ENCODE measurements at places on chromosomes 11 and 22.

- peak; percentile 62 for DNase-seq
These were observed 1.7 kb downstream of the HPX start for GRCh38 chr11:6438979-6439571.

DNA sequence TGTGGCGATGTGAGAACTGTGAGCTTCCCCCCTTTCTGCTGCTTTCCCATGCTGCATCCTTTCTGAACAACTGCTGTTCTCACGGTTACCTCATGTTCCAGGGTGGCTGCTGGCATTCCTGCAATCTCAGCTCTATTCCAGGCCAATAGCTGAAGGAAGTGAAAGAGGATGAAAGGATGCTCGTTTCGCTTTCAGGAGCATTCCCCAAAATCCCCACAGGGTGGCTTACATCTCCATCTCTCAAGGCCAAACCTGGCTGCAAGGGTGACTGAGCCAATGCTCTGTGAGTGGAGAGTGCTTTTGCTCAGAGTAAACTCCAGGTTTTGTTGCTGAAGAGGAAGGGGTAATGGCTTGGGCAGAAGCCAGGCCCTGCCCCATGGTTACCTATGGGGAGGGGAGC lies 848.2 kb downstream of the BRD1 start:
- peak; percentile 19 for DNase-seq

DNA sequence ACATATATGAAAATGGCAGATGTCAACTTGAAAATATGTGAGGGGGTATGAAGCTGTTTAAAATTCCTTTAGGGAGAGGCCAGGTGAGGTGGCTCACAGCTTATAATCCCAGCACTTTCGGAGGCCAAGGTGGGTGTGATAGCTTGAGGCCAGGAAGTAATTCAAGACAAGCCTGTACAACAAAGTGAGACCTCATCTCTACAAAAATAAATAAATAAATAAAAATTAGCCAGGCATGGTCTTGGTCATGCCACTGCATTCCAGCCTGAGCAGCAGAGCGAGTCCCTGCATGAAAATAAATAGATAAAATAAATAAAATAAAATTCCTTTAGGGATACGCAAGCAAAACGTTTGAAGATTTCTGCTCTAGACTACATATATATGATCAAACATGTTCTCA lies 38.1 kb upstream of the FAM181B start:
- DNase-seq, result no peak

- DNase-seq, result no peak
These were observed 49.3 kb upstream of the CLPB start for GRCh38 chr11:72483412-72484186.

GRCh38 chr11:76635991-76636738 lies 34.4 kb downstream of the LRRC32 start:
- no peak for DNase-seq

DNA sequence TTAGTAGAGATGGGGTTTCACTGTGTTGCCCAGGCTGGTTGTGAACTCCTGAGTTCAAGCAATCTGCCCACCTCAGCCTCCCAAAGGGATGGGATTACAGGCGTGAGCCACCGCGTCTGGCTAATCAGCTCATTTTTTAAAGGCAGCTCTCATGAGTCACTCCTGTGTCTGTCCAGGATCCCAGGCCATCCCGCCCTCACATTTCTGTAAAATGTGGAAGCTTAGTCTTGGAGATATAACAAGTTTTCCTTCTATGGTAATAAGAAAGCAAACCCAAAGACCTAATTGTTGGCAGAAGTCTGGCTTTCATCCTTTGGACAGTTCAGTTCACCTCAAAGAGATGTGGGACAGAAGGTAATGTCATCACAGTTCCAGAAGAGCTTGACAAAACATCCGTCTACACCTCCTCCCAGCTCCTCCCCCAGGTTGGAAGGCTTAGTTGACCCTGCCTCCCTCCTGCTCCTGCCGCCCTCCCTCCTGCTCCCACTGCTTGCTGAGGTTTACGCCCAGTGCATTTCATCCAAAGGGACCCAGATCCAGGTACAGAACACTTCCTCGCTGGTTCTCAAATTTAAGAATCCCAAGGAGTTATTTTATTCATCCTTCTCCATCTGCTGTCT lies 6.4 kb downstream of the DRD2 start:
- no peak for DNase-seq

GRCh38 chr11:119169282-119169719 lies 776 bp downstream of the NLRX1 start:
- DNase-seq, result no peak

- no peak for DNase-seq
These were observed 30.6 kb upstream of the TSKU start for GRCh38 chr11:76752321-76753143.

DNA sequence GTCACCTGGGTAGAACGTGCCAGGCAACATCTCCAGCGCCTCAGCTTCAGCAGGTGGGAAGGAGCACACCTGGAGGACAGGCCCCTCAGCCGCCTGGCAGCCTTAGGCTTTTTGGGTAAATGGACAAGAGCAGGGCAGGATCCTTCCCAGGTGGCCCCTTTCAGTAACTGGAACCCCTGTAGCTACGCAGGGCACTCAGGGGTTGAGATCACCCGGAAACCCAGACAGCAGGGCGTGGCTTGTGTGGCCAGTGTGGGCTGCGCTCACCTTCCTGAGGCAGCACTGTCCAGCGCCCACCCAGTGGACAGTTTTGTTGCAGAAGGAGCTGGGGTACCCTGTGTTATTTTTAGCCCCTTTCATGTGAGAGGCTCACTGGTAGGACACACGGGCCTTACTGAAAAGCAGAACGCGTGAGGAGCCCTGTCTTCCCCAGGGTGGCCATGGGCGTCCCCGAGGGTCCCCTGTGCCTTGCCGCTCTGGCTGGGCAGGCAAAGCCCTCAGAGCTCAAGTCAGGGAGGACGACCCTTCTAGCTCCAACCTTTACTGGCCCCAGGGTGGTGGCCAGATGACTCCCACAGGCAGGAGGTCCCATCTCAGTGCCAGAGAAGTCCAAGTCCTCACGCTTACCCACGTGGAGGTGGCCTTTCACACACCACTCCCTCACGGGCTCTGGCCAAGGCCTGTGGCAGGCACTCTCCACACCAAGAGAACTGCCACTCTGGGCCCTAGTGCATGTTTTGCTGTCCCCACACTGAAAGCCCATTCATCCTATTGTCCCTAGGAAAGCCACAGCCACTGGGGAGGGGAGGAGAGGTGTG lies 75.8 kb downstream of the CTTN start:
- DNase-seq, result no peak

GRCh38 chr22:43392385-43392989 lies 19.3 kb upstream of the MPPED1 start:
- no peak for DNase-seq

DNA sequence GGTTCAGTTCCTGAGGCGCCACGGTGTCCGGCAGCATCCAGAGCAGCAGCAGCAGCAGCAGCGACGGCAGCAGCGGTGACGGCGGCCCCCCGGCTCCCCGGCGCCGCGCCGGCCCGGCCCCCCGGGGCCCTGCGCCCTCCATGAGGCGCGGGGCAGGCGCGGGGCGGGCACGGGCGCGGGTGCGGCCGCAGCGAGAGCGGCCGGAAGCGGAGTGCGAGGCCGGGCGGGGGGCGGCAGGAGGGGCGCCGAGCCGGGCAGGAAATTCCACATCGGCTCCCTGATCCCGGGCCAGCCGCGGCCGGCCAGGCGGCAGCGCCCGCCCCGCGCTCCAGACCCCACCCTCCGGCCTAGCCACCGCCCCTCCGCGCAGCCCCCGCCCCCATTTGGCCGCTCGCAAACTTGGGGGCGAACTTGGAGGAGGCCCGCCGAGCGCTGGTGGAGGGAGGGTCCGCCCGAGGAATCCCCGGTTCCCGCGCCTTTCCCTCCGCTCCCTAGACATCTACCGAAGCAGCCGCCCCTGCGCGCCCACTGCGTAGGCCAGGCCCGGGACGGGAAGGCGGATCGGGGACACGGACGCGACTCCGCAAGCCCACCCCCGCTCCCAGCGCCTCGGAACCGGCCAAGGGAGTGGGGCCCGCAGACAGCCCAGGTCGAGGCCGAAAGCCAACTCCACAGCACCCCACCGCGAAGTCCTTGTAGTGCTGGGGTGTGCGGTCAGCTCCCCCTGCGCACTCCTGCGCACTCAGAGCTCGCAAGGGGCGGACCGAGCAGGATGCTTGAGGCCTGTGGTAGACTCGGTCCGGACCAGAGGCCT lies at the start of gene SCARF2:
Gene SCARF2, minus strand, starts transcription at position 213 of the 814 bp plus-strand sequence. Its CDS starts 71 bp downstream, at position 142.
- DNase-seq, result no peak

DNA sequence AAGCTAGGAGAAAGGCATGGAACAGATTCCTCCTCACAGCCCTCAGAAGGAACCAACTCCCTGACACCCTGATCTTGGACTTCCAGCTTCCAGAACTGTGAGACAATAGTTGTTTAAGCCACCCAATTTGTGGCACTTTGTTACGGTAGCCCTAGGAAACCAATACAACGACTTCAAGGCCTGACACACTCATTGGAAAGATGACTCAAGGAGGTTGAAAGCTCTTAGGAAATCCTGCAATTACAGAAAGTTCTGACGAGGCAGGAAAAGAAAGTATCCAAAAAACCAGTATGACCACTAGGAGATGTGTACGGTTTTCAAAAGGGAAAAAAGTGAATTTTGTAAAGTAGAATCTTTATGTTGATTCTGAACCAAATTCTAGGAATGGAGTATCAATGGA lies 161.4 kb downstream of the SWAP70 start:
- DNase-seq, result no peak

GRCh38 chr11:100759856-100760255 lies 72.8 kb downstream of the ARHGAP42 start:
- DNase-seq, result no peak

GRCh38 chr22:34638128-34638527 lies 427.8 kb upstream of the ISX start:
- DNase-seq, result no peak

GRCh38 chr11:94806014-94806413 lies 37.9 kb downstream of the AMOTL1 start:
- DNase-seq, result no peak

DNA sequence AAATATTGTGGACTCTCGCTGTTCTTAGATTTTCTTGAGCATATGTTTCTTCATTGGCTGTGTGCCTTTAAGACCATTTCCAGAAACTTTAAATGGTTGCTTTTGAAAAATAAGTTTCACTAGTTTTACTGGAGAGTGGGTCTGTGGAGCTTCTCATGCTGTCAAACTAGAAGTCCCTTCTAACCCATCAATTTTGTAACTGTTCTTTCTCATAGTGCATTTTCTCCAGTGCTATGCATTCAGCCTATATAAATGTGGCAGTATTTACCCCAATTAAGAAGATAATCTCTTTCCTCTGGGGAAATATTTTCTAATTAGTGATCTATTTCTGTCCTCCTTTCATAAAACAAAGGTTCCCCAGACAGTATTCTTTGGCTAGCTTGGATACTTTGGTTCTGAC lies 97.9 kb upstream of the RRM1 start:
- no peak for DNase-seq

GRCh38 chr11:105224482-105225253 lies 85.1 kb upstream of the CARD18 start:
- DNase-seq, result no peak

- DNase-seq, result peak; percentile 77
These were observed 106.4 kb upstream of the SESN3 start for GRCh38 chr11:95337175-95337957.

DNA sequence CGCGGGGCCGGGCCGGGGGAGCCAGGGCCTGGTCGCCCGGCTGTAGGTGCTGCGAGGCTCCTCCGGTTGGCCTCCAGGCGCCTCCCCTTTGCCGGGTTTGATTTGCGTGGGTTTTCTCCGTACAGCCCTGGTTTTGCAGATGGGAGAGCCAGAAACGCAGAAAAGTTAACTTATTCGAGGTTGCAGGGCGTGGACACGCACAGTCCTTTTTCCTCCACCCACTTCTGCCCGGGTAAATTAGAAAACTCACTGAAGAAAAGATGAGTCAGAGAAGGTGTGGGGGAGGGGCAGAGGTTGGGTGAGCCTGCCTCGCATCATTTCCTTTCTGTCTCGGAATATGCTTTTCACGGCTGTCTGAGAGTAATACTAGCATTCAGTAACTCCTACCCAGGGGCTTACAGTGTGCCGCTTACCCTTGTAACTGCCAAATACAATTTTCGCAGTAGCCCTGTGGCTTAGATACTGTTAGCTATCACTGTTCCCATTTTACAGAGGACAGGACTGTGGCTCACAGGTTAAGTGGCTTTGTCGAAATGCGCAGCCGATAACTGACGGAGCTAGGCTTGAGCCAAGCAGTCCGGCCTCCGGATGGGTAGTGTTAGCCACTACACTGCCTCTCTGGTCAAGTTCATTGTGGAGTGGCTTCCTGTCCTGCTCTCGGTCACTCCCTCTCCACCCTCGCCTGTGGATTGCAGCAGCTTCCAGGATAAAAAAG lies 812 bp downstream of the FADD start:
- no peak for DNase-seq

DNA sequence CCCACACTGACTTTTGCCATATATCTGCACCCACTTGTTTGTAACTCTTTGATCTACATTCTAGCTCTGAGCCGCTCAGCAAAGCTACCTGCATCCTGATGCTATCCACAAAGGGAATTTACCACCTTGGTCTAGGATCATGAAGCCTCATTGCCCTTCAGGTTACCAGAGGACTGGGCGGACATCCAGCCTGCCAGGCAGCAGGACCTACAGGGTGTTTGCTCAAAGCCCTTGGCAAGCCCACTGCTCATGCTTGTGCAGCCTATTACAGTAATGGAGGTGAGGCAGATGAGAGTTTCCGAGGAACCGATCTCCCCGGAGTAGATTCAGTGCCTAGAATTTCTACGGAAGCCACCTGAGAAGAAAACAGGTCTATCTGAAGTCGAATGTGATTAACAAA lies 417.2 kb downstream of the OPCML start:
- DNase-seq, result no peak

- DNase-seq, result no peak
These were observed 75.0 kb downstream of the BRD1 start for GRCh38 chr22:49752598-49753091.

DNA sequence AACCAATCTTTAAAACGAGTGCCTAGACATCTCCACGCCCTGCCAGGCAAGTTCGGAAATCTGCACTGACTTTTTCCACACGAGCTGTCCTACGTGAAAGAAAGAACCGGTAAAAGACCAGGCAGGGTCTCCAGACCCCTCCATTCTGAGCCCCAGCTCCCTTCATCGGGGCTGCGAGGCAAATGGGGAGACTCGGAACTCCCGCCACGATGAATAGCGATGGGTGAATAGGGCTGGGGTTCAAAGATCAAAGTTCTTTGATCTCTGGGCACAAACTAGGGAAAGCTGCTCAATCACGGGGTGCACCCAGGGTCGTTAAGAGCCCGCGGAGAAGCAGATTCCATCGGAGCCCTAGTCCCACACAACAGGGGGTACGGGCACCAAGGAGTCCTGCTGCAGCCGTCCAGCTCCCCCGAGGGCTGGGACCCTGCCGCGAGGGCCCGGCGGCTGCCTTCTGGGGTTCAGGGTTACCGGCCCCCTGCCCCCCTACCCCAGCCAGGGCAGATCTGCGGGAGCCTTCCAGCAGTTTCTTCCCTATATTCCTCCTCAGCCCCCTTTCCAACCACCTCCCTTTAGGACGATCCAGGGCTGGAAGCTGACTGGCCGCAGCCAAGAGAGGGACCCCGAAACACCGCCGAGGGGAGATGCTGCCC lies 1.1 kb downstream of the LRP4 start:
- DNase-seq, result no peak

- no peak for DNase-seq
These were observed 57.0 kb upstream of the BIRC3 start for GRCh38 chr11:102260241-102260640.
